ENCODE measurements at places on chromosomes 1 and 21.

- no peak for DNase-seq
Measured at GRCh38 chr1:29211086-29212030, 19.4 kb downstream of the MECR start.

DNA sequence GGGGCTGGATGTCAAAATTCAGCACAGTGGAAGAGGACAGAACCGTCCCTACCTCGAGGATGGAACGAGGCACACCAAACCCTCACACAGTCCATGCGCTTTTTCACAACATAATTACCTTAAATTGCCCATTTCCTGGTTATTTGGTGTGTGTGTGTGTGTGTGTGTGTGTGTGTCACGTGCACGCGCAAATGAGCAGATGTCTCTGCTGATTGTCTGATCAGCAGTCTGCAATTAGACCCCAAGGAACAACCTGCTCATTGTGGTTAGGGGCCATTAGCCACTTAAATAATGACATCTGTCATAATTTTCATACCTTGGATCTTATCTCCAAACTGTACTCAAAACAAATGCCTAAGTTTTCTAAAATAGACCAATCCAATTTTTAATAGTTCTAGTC is 23.2 kb downstream of the AVPR1B start:
- DNase-seq, result no peak

DNA sequence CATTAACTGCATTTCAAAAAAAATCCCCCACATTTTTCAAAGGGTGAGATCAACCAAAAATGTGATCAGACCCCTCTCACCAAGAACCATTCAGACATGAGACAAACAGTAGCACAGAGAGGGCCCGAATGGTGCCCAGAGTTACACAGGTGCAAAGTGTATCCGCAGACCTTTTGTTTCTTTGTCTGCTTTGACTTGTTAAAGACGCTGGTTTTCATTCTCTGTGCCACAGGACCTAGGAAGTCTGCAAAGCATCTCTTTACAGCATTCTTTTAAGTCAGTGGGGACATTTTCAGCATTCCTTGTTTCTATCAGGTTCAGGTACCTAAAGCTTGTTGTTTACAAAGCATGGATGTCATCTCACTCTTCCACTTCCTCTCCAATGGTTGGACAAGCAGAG is 87.2 kb upstream of the MAP1LC3C start:
- DNase-seq, result no peak

DNA sequence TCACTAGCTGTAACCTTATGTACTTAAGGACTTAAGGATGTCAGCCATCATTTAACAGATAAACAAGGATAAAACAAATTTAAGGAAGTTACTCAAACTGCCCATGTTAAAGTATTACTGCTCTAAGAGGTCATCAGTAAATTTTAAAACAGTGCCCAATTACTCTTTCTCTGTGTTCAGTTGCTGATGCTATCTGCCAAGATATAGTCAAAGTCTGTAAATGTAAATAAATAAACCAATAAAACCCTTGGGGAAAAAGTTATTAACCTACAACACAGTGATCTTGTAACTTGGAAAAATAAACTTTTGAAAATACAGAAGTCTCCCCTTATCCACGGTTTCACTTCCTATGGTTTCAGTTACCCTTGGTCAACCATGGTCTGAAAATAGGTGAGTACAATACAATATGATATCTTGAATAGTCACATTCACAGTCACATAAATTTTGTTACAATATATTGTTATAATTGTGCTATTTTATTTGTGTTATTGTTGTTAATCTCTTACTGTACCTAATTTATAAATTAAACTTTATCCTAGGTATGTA is 501.8 kb downstream of the LMO4 start:
- no peak for DNase-seq

DNA sequence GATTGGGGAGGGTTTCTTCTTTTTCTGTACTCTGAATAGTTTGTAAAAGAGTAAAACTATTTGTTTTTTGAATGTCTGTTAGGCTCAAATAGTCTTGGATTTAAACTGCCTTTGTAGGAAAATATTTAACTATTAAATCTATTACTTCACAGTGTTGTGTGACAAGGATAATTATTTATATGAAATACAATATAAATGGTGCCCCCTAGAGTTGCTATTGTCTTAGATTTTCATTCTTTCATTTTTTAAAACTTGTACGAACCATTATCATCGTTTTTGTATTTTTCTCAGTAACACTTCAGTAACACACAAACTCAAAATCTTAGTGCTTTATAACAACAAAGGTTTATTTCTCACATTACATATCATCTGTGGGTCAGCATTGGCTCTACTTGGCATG is 37.4 kb downstream of the C1orf185 start:
- no peak for DNase-seq

DNA sequence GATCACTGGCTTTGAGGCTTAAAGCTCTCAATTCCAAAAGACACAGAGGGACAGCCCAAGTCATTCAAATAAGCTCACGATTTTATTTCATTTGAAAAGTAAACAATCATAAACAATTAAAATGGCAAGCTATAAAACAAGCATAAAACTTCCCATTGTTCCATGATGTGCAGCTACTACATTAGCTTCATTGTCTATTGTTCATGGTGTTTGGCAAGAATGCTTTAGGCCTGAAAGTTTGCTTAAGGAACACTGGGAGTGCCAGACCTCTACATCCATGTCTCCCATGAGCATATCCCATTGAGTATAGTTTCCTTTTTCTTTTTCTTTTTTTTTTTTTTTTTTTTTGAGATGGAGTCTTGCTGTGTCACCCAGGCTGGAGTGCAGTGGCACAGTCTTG is 286.1 kb upstream of the ESRRG start:
- DNase-seq, result no peak

DNA sequence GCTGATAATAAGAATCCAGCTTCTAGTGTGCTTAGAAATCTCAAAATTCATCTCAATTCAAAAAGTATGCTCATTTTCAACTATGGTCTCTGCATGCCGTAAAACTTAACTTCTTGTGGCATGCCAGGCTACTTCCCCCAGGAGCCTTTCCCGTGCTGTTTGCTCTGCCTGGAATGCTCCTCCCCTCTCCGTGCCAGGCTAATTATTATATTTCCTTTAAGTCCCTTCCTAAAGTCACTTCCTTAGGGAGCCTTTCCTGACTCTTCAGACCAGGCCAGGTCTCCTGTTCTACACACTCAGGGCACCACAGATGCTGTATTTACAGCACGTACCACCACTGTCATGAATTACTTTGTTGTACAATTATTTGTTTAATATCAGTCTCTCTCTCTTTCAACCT is 67.1 kb upstream of the PPP2R5A start:
- DNase-seq, result no peak

GRCh38 chr1:243416495-243416894 is 160.7 kb downstream of the SDCCAG8 start:
- no peak for DNase-seq

DNA sequence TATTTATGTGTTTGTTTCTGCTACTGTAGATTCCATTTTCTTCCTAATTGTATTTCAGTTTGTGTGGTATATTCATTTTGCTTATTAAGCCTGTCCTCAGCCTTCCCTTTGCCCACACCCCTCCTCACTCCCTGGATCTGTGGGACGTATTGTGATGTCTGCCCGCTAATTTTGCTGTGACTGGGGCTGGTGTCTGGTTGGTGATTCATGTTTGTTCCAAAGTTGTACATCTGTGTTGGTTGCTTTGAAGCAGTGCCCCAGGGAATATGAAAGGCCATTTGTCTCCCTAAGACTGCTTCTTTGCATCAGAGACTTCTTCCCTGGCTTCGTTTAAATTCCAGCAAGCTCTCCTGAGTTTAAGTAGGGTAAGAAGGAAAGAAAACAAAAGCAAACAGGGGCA is 289.5 kb upstream of the SGIP1 start:
- no peak for DNase-seq

- DNase-seq, result no peak
Measured at GRCh38 chr1:184385865-184386311, 941 bp upstream of the C1orf21 start.

- peak; percentile 80 for DNase-seq
Measured at GRCh38 chr1:244918421-244919319, 54.3 kb upstream of the HNRNPU start.

DNA sequence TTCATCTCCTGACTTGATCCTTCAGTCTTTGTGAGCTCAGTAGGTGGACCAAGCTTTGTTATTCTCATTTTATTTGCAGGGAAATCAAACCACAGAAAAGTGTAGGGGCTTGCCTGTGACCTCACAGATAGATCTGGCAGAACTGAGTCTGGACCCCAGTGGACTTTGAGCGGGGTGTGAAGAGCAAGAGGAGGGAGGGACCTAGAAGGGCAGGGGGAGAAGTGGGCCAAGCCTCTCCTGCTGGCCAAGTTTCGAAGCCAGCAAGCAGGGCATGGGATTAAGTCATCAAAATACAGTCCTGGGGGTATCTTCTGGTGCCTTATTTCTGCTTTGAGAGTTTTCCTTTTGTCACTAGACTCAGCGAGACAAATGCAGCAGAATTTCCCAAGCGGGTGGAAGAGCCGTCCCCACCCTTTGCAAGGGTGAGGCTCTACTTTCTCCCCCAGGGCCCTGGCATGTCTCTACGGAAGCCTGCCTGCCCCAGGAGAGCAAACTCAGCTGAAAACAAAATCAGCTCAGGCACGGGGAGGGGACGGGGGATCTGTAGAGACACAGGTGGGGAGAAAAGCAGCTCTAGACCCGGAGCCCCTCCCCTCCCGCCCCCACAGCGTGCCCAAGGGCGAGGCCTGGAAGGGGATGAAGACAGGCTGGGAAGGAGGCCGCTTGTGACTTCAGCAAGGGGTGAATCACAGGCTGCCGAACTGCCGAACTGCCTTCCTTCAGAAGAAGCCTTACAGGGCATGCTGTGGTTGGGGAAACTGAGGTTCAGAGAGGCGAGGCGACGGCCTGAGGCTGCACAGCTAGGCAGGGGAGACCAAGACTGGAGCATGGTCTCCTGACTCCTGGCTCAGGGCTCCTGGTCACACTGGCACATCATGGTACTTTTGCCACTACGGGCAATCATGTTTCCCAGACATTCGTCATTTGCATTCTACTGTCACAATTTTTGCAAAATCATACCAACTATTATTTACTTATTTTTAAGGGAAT is 19.2 kb downstream of the PKP1 start:
- no peak for DNase-seq

DNA sequence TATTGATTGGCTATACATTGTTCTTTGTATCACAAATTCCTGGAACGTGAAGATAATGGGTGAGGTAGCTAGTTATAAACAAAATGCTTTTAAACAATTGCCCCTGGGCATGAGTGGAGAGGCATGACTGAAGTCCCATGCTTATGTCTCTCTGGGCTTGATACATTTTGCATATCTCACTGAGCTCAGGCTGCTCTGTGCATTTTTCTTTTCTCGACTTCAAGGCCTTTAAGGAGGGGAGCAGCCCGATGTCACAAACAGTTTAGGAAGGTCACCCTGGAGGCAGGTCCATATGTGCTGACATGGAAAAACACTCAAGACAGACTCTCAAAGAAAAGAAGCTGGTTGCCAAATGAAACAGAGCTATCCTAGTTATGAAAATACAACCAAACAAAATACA is 80.1 kb upstream of the PUM1 start:
- DNase-seq, result no peak

- no peak for DNase-seq
Measured at GRCh38 chr1:230900984-230901383, 32.7 kb upstream of the C1orf198 start.

DNA sequence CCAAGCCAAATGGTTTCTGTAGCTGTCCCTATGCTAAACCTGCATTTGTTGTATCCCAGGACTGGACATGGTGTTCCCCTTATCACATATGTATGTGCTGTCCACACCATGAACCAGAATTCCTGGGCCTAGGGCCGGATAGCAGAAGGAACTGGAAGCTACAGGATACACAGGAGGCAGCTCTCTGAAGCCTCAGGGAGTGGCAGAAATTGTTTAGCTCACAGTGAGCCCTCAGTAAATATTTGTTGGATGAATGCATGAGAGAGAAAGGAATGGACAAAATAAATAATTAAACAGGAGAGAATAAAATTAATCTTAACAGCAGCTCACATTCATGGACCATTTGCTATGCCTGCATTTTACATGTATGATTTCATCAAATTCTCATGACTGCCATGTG is 2.1 kb downstream of the NIPAL3 start:
- no peak for DNase-seq

DNA sequence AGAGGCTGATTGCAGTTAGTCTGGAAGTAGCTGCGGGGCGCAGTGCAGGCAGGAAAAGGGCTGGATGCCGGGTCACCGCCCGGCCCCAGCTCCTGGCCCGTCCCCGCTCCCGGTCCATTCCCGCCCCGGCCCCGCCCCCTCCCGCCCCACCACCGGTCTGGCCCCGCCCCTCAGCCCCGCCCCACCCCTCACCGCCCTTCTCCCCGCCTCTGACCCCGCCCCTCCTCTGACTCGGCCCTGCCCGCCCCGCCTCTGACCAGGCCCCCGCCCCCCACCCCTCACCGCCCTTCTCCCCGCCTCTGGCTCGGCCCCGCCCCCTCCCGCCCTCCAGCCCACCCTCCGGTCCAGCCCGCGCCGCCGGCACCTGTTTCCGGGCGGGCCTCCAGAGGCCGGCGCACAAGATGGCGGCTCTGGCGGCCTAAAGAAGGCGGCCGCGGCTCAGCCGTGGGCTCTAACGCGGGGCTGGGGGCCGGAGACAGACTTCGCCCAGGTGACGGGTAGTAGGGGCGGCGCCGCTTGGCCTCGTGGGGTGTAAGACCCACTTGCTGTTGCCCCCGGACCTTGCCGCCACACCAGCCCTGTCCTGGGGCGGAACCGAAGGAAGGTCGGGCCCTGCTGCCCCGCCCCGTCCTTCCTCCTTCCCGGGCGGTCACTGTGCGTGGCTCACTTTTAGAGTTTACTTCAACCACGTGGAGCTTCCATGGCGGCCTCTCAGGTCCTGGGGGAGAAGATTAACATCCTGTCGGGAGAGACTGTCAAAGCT is at the start of gene UBIAD1:
Gene UBIAD1 (plus strand): TSS at position 367 of the 763 bp plus-strand sequence. CDS start 334 bp downstream, at position 701.
- DNase-seq, result peak; percentile 94

DNA sequence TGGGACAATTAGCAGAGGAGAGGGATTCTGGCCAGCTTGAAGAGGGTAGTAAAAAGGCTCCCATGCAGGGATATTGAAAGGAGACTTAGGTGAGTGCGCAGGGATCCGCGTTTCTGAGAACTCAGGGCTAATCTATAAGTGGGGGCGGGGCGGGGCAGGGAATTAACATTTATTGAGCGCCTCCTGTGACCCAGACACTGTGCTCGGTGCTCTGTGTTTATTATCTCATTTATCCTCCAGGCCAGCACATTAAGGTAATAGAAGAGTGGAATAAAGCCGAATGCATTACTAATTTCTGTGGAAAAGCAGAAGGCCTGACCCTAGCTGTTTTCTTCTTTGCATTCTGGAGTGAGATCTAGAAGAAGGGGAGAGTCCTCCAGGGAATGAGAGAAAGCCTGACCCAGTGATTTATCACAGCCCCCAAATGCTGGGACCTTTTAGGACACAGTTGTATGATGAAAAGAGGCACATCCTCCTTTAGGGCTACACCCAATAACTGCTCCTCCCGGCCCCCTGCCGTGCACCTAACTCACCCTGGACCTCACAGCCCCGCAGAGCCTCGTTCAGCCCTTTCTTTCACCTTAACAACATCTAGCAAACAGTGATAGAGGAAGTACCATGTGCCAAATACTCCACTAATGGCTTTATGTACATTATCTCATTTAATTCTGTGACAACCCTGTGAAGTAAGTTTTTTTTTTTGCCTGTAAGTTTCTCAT is 317.6 kb downstream of the PBX1 start:
- no peak for DNase-seq

All from CD4-positive, alpha-beta T cell treated with Interleukin-17A for 4 hours (primary cell).